ENCODE measurements at places on chromosomes 2 and 18.

GRCh38 chr18:35974181-35974580, 1.7 kb downstream of the RMP24 start:
- DNase-seq, result no peak

GRCh38 chr18:55185391-55185790, 226.1 kb upstream of the CCDC68 start:
- no peak for DNase-seq

GRCh38 chr2:86368161-86368824, 30.9 kb upstream of the REEP1 start:
- DNase-seq, result peak; percentile 16

- no peak for DNase-seq
Measured at GRCh38 chr2:33704406-33704855, 105.3 kb upstream of the FAM98A start.

DNA sequence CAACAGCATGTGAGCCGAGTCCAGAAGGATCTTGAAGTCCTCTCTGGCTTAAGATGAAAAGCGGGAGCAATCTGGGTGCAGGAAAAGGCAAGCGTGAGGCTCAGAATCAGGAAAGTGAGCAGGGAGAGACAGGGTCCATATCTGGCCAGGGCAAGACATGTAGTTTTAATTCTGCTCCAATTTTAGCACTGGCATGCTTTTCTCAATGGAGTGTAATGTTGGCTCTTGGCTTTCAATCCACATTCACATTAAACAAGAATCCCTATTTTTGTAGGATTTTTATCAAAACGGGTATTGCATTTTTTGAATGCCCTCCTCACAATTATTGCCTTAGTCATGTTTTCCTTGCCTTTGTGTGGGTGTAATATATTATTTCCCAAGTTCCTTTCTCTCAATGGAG, 6.0 kb downstream of the SPATA3 start:
- DNase-seq, result no peak

DNA sequence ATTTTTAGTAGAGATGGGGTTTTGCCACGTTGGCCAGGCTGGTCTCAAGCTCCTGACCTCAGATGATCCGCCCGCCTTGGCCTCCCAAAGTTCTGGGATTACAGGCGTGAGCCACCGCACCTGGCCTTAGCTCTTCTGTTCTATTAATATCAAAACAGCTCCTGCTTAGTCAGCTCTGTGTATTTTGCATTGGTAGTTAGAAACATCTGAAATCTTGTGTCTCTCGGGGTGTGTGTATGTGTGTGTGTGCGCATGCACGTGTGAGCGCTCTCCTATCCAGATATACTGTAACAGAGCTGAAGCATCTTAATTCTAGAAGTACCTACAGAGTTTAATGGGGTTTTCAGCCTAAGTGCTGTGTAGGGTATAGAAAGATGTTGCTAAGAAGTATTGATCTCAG, 33.7 kb downstream of the SETBP1 start:
- DNase-seq, result no peak

- DNase-seq, result no peak
Measured at GRCh38 chr18:48814490-48815178, 136.1 kb downstream of the SMAD7 start.

DNA sequence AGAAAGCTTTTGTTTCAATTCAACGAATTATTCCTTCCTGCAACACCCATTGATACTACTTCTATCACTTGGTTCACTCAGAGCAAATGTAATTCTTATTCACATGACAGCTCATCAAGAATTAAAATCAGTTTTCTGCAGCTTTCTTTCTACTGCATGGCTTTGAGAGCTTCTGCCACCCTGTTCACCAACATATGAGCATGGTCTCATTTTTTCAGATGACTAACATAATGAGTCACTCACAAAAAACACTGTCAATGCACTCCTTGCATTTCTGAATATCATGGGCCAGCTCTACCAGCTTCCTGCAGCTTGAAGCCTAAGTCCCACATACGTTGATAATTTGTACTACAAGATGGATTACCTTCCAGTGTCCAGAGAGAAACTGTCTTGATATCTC, 342.9 kb downstream of the LRATD1 start:
- no peak for DNase-seq

DNA sequence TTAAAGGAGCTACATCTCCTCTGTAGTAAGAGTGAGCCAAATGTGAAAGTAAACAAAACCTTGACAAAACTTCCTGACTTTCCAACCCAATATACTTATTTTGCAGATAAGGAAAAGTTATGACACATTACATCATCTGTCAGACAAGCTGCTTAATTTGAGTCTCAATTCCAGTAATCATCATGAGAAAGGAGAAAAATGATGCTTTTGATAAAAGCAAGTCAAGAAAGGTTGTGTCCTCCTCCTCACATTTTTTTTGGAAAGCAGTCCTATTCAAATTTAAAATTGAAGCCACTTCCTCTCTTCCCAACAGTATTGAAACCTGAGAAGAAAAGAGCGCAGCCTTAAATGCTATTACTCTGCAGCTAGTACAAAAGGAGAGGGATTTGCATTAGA, 519.6 kb downstream of the LRP1B start:
- no peak for DNase-seq

- no peak for DNase-seq
Measured at GRCh38 chr2:173286153-173286809, 68.4 kb upstream of the CDCA7 start.

DNA sequence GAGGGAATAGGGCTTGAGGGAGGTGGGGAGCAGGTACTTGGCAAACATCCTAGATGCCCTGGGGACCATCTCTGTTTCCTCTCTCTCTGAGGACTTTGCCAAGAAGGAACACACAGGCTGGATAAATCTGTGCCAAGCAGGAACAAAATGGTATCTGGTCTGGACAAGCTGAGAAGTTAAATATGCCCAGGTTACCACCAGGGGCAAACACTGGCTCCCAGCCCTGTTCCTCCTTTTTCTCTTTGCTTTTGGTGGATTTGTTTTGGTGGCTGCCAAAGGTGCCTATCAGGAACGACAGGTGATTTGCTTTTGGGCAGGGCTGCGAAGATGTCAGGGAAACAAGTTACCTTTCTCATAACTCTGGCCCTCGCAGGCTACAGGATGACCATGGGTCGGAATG, 227.5 kb upstream of the SMAD2 start:
- DNase-seq, result no peak

GRCh38 chr18:75544496-75544895, 117.0 kb upstream of the SMIM21 start:
- no peak for DNase-seq

GRCh38 chr2:161625314-161625919, 1.2 kb downstream of the SLC4A10 start:
- DNase-seq, result no peak
